NCI-H345 (cell line): ENCODE measurements at places on chromosomes 4 and X.

DNA sequence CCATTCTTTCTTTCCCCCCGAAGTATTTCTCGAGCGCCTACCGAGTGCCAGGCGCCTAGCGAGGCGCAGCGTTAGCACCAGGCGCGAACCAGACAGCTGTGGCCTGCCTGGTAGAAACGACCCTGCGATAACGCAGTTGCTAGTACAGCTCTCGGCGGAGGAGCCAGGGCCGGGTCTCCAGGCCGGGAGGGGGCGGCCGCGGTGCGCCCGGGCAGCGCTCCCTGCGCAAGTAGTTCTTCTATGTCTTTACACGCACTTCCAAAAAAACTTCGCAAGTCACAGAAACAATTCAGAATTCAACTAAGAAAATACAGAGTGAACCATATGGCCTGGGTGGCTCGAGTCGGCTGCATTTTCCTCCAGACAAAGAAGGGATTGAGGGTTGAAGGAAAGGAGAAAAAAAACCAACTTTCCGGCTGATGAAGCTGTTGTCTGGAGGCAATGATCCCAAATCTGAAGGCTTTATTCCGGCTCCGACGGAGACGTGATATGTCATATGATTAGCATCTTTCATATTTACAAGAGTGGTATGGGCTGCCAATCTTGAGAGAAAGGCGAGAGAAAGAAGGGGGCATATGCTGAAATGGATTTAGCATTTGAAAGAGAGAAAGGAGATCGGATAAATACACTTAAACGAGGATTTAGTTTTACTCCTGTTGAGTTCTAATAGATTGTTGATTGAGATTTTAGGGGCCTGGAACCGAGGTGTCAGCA lies 7.2 kb upstream of the NEUROG2 start:
- DNase-seq: no peak

GRCh38 chr4:175882891-175883290 lies 70.8 kb upstream of the GPM6A start:
- DNase-seq: no peak

GRCh38 chrX:23478561-23478960 lies 143.9 kb downstream of the PTCHD1 start:
- no peak for DNase-seq

DNA sequence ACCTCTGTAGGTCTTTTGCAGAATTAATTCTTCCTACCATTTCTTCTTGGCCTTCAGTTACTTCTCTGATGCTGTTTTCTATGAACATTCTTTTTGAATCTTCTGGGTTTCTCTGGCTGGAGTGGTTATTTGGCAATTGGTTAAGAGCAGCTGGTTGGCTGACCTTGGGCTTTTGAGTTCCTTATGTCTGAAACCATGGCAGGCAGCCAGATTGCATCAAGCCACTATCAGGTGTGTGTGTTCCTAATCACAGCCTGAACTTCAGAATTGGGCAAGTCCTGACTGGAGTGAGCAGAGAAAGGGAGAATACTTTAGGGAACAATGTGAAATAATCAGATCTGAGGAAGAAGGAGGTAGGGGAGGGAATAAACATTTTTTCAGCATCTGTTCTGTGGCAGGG lies 90.2 kb downstream of the ARHGAP10 start:
- peak; percentile 4 for DNase-seq

- DNase-seq: peak; percentile 16
Measured at GRCh38 chr4:152937336-152938236, 1.5 kb downstream of the FHDC1 start.

DNA sequence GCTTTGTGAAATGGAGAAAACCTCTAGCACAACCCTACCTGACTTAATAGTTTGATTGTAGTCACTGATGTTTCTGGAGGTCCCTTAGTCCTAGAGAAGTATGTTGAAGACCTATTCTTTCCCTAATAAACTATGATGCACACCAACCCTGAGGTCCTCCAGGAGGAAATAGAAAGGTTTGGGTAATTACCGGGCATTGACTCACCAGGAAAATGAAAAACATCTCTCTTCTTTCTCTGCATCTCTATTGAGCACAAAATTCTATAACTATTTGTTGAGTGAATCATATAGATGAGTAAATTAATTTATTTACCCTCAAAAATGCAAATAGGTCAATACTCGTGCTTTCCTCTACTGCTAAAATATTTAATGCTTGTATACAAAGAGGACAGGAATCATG lies 582.4 kb upstream of the FAM241A start:
- no peak for DNase-seq

GRCh38 chrX:38868941-38869401 lies 67.7 kb downstream of the MID1IP1 start:
- no peak for DNase-seq

GRCh38 chr4:79473439-79473724 lies 65.4 kb upstream of the GK2 start:
- no peak for DNase-seq
